ENCODE measurements at places on chromosomes 12 and 14.

DNA sequence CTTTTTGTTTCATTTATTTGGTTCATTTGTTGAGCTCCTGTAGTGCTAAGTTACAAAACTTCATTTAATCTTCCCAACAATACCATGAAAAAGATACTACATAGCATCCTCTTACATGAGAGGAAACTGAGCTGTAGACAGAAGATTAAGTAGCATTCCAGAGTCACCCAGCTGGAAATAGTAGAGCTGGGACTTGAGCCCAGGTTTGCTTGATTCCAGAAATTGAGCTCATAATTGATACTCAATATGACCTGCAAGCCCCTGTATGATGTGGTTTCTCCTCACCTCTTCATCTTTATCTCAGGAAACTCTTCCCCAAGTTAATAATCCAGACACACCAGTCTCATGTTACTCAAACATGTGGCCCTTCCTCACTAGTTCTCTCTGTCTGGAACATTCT lies 87.0 kb upstream of the DAAM1 start:
- no peak for DNase-seq

DNA sequence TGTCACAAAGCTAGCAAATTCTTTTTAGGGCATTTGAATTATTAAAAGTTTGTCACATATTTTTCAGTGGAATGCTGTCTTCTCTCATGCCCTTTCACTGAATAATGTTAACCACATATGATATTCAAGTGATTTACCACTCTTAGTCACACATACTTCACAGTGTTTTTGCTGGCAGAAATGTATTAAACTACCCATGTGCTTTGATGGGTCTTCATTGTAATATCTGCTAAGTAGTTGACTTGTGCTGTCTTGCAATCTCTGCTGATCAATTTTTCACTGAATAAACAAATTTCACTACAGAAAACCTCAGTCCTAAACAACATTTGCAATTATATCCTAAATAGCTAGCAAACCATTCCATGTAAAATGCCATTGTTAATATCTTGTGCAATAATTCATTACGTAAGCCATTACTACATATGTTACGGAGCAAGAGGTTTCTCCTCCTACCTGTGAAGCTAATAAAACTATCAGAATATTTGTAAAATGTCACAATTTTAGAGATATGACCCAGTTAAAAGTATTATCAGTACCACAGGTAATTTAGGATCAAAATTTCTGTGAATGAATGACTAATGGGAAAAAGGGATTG lies 64.6 kb upstream of the LMO3 start:
- DNase-seq = no peak

GRCh38 chr14:105309371-105309770 lies 5.2 kb upstream of the PACS2 start:
- DNase-seq = no peak

GRCh38 chr12:19482036-19482435 lies 42.7 kb downstream of the AEBP2 start:
- DNase-seq = no peak

DNA sequence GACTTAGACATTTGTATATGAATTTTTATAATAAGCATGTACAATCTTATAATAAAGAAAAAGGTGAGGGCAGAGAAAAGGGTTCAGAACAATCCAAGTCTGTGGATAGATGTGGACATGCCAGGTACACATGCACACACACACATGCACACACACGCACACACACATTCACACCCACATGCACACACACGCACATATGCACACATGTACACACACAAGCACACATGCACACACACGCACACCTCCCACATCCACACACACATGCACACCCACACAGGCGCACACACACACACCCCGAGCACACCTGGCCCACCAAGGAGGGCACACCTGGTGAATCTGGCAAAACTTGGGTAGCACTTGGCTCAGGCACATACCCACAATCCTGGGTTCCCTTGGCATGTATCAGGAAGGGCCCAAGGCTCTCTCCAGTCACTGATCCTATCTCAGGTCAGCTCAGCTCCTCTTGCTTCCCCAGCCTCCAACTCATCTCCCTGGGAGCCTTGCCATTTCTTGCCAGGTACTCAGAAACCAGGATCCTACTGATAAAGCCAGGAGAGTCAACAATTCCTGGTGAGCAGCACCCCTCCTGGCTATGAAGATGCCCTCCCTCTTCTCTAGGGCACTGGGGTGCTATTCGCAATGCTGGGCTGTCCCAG lies 18.6 kb upstream of the TMEM106C start:
- DNase-seq = no peak

GRCh38 chr12:108097160-108097911 lies 31.8 kb upstream of the WSCD2 start:
- DNase-seq = no peak

DNA sequence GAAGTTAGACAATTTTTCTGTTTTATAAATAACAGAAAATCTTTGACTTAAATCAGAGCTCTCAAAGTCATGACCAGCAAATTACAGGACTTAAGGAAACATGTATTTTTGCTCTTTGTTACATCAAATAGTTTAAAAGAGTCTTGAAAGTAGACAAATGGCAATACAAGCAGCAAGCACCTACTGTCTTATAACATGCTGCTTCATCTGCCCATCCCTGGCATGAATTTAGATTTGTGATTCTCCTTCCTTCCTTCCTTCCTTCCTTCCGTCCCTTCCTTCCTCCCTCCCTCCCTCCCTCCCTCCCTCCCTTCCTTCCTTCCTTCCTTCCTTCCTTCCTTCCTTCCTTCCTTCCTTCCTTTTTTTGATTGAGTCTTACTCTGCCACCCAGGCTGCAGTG lies 715.6 kb upstream of the FLRT2 start:
- DNase-seq = no peak

DNA sequence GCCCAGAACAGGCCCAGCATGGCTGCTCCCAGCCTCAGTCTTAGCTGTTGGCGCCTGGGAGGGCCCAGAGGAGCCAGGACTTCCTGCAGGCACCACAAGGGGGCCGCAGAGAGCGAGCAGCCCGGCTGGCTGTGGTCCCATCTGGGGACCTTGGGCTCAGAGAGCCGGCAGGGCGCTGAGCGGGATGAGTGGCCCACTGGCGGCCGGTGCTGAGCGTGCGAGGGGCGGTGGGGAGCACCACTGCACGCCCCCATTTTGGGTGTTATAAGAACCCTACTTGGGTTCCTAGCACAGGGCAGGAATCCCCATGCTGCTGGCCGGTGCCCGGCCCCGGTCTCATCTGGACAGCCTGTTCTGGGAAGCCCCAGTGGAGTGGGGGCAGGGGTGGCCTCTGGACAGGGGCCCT lies 25.9 kb upstream of the CRIP2 start:
- DNase-seq = peak; percentile 50
